ENCODE measurements at places on chromosomes 3 and 15. TPM values are rescaled to one million over a fixed set of nuclear protein-coding genes. Genes with fewer than 3 reads are reported as not detected.

DNA sequence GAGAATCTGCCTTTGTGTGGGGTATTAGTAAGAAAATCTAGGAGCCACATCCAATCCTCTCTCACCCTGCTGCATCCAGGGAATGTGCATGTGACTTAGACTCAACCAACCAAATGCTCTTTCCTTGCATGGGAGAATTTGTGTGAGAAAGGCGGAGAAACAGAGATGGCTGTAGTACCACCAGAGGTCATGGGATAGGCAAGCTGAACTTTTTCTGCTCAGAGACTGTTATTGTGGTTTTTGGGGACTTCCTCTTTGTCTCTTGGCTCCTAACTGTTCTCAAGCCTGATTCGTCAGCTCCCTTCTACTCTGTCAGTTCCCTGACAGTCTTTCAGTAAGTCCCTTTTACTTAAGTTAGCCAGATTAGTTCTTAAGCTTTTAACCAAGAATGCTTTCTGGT, 2.6 kb upstream of the ZSCAN2 start:
- no peak for DNase-seq

DNA sequence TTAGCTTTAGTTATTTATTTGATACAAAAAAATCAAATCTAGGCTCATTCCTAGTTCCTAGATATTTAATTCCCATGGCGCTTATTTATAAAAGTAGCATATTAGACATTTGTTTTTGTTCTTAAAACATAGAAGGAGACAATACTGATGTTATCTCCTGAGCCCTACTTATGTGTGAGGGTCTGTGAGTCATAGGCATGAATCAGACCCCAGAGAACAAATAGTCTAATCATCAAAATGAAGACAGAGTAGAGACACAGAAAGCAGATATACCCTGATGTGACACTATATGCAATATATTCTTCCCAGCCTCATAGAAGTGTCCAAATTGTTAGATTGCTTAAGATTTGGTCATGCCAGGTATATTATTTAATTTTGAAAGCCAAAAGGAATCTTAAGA, 44.9 kb downstream of the PEX5L start:
- no peak for DNase-seq

Gene DUSP7
- total RNA-seq, result 17.2 TPM

Gene MED12L
- total RNA-seq, result 0.48 TPM

DNA sequence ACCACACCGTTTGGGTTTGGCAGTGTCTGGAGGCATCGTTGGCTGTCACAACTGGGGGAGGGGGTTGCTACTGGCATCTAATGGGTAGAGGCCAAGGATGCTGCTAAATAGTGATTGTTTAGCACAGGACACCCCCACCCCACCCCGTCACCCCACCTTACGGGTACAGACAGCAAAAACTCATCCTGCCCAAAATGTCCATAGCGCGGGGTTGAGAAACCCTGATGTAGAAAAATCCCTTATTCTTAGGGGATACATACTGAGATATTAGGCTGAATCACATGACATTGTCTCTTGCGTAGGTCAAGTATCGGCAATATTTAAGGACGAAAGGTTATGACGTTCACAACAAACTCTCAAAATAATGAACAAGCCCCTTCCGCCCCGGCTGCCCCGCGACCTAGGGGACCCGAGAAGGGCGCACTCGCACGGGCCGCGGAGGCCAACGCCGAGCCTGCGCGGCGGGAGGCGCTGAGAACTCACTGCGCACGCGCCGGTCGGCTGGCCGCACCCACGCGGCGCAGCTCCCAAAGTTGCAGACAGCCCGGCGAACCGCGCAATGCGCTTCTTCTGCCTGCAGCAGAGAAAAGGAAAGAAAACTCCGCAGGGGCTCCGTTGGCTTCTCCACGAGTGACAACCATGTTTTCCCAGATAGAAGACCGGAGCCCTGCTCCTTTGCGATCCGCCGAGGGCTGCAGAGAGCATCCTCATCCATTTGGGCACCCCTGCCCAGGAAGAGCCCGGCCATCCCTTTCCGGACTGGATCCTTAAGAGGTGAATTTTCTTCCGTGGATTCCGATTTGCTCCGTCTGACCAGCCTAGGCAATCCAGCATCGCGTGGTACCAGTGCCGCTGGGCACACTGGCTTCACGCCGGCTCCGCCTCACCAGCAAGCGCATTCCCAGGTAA, 136.8 kb upstream of the CCDC54 start:
- peak; percentile 93 for DNase-seq

- no peak for DNase-seq
Measured at GRCh38 chr3:37997342-37997741, 6.8 kb downstream of the VILL start.

- DNase-seq, result no peak
Measured at GRCh38 chr3:143170074-143170473, 50.5 kb downstream of the CHST2 start.

- DNase-seq, result no peak
Measured at GRCh38 chr3:107641572-107642307, 119.0 kb downstream of the BBX start.
